ENCODE measurements at places on chromosomes 4 and X.

DNA sequence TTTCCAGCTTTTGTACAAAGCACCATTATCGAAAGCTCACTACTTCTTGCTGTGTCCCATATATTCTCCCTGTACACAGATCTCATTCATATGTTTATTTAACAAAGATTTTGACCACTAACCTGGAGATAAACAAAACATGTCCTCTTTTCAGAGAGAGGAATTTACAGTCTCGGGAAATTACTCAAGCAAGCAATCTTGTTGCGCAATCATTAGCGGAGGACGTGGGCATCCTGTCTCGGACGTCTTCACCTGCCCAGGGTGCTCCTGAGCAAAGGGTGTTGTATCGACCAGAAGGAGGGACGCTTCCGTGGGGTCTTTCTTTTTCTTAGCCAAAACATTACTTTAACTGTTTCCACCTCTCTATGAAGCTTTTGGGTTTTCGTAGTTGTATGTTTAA is 66.5 kb upstream of the CLCN4 start:
- DNase-seq, result no peak

- no peak for DNase-seq
Observed at GRCh38 chrX:7242613-7243012, 94.7 kb upstream of the PUDP start.

DNA sequence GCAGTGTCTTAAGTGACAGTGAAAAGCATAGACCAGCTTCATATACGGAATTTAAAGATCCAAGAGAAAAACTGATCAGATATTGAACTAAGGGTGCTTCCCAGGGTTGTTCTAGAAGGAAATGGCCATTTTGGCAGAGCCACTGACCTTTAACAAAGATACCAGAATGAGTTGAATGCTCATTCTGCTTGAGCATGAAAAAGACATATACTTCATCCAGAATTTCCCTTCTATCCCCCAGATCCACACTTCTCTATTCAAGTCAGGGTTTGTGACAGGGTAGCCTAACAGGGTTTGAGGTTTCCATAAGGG is 45.6 kb upstream of the FAM9C start:
- DNase-seq, result no peak

- no peak for DNase-seq
Observed at GRCh38 chr4:186651181-186651603, 72.5 kb downstream of the FAT1 start.

- DNase-seq, result no peak
Observed at GRCh38 chr4:110181890-110182289, 16.5 kb downstream of the ELOVL6 start.

GRCh38 chr4:84530871-84531270 is 31.8 kb upstream of the NKX6-1 start:
- DNase-seq, result no peak

- DNase-seq, result no peak
Observed at GRCh38 chr4:7339751-7340552, 94.8 kb downstream of the PSAPL1 start.

DNA sequence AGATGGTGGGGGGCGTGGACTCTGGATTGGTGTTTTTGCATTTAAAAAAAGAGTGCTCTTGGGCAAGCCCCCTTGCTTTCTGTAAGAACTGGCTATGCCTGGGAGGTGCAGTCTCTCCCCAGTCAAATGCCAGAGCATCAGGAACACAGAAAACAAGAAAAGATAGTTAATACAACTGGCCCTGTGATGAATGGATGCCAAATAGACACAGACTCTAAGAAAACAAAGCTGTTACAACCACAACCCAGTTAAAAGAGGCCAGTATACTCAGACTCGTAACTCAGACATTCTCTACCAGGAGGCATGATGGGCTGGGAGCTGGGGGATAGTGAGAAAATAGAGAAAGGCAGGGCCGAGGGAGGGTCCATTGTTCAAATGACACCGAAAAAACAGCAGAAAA is 32.5 kb upstream of the C1QTNF7 start:
- DNase-seq, result no peak

DNA sequence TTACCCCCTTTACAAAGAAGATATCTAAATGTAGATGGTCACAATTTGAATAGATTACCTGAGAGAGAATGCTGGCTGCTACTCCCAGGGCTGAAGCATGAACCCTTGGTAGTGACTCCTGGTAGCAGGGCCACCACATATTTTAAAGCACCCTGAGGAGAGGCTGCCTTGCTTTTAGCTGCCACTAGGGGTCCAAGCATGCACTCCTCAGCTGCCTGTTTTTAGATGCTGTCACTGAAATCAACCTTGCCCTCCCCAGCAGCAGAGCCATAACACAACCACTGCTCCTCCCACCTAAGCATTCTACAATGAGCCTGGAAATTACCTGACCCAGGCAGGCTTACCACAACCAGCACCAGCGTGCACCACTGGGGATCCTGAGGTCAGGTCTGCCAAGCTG is 850.9 kb downstream of the FAM133A start:
- peak; percentile 25 for DNase-seq

DNA sequence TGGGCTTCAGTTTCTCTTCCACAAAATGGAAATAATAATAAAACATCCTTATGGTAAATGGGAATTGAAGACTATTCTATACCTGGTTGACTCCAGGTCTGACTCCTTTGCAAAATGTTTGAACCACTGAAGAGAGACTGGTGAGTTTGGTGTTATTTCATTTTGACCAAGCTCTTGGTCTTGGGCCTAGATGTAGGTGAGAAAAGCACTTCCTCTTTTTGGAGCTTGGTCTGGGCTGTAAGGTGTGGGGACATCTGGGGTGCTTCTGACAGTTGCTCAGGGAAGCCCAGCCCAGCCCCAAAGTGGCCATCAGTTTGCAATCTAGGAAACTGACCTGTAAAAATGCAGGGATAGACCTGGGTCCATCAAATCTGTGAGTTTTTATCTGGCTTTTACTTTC is 26.8 kb upstream of the SOD3 start:
- DNase-seq, result no peak

- DNase-seq, result no peak
Observed at GRCh38 chrX:40012868-40013265, 84.9 kb downstream of the BCOR start.

- DNase-seq, result no peak
Observed at GRCh38 chrX:110759785-110760184, 35.8 kb downstream of the CHRDL1 start.

DNA sequence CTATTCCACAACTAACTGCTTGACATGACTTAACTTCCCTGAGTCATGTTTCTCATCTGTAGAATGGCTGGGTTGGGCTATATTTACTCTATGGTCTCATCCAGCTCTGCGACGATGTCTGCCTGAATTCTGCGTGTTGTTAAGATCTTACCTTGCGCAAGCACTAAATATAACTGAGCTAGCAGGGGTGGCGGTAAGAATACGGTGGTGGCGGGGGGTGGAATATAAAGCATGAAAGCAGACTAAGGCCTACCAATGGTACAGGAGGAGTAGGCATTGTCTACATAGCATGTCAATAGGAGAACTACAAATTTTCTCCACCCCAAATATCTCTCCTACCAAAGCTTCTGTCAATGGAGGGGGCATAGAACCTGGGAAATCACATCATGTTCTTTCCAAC is 45.7 kb upstream of the DCLK2 start:
- DNase-seq, result no peak

DNA sequence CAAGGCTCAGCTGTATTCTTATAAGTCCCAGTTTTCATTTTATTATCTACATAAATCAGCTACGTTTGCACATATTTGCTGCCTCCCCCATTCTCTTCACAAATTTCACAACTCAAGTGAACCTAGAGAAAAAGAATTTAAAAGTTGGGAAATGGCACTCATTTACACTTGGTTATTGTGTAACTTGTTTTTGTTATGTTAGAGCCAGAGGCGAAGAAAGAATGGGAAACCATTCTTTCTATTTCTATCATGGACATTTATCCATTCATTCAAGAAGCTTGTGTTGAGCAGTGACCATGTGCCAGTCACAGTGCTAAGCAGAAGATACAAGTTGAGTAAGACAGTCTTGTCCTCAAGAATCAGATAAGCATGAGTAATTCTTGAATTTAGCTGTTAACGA is 13.5 kb downstream of the LIAS start:
- no peak for DNase-seq

DNA sequence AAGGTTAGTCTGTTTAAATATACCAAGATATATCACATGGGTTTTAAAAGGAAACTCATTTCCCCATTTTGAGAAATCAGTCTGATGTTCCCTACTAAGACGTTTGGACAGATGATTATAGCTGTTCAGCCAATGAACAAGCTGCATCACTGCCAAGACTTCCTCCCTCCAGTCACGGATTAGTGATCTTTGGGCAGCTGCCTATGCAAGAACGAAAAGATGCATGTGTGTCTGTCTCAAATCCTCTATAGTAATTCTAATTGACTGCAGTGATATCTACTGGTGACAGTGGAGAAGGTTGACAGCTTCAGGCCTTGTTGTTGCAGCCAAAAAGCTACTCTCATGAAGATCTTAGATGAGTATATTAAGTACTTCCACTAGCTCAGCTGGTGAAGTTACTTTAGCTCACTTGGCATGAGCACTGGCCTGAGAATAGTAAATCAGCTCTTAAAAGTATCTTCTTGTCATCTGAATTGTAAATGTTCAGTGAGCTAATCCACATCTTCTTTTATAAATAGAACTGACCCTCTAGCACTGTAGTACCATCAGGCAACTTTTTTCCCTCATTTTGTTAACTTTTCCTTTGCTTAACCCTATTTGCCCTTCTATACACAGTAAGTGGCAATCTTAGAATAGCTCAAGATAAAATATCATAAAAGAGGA is 134.5 kb upstream of the PCDH10 start:
- DNase-seq, result no peak

- no peak for DNase-seq
Observed at GRCh38 chr4:8502836-8503585, 62.4 kb downstream of the TRMT44 start.

DNA sequence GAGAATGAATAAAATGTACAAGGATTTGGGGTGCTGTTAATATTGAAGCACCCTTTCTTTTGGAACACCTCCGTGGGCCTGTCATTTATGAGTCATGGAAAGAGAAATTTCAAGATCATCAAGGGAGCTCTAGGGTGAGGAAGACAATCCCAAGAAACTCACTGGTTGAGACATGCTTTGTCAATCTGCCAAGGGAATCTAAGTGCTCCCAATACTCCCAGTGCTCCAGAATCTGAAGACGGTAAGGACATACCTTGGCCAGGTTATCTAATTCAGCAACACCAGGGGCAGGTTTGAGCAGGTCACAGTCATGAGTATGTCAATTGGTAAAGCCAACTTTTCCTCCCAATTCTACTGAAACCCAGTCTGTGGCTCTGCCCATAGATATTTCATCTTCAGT is 556.4 kb upstream of the CPEB2 start:
- no peak for DNase-seq

- DNase-seq, result no peak
Observed at GRCh38 chr4:80128941-80129340, 55.9 kb upstream of the ANTXR2 start.

DNA sequence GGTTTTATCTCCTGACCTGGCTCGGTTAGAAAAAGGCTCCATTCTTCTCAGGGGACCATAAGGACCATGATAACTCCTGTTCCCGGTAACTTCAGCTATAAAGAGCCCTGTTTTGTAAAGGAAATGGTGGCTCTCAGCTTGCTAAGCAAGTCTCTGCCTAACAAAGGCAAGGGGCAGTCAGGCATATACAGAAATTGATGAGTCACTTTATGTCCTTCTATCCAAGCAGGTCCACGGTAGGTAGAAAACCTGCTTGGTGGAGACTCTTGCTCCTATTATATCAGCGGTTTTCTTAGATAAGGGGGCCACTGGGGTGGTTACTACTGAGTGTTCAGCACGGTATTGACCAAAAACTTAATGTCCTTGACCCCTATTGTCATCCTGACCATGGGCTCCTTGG is 203.0 kb upstream of the KLF8 start:
- no peak for DNase-seq

DNA sequence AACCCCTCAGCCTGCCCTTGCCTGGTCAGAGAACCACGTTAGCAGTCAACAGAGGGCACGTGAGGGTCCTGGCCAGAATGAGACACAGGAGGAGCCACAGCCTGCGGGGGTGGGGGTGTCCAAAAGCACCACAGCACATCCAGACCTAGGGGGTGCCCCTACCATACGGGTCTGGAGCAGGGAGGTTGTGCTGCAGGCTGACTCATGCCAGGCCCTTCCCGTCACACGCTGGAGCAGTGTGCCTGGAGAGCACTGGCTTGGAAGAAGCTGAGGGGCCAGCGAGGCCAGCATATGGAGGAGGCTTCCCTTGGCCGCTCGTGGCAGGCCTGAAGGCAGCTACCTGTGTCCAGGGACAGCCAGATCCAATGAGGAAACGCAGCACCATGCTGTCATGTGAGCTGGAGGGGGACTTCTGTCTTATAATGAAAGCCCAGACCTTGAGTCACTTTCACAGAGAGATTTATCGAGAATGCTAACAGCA is 1.5 kb upstream of the IRAK1 start:
- no peak for DNase-seq

- peak; percentile 57 for DNase-seq
Observed at GRCh38 chrX:32530802-32531403, 680.4 kb downstream of the DMD start.

GRCh38 chr4:1375761-1376322 is 28.8 kb downstream of the UVSSA start:
- DNase-seq, result no peak

DNA sequence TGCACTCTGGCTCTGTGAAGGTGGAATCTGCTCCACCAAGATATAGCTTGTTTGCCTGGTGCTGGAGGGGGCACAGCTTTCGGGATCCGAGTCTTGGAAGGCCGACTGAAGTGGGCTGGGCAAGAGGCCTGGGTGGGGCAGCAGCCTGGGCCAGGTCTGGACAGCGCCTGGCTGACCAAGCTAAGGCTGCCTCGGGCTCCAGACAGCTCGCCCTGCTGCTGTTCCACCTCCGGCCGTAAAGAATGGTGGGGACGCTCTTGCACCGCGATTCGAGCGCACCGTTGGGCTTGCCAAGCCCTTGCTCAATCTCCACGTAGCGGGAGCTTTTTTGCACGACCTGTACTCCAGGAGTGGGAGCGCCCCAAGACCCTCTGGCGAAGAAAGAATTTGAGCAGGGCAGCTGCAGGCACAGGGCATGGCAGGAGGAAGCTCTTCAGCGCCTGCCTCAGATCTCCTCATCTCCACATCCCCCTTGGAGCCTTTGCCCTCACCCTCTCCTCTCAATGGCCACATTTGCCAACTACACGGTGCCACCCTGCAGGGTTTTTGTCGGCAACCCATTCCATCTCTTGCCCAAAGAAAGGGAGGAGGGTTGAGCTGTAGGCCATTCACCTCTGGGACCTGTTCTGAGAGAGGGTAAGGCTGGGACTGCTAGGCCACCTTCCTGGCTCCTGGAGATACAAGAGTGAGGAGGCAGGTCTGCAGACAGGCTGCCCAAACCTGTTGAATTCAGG is 18.9 kb downstream of the CNGA2 start:
- peak; percentile 49 for DNase-seq

DNA sequence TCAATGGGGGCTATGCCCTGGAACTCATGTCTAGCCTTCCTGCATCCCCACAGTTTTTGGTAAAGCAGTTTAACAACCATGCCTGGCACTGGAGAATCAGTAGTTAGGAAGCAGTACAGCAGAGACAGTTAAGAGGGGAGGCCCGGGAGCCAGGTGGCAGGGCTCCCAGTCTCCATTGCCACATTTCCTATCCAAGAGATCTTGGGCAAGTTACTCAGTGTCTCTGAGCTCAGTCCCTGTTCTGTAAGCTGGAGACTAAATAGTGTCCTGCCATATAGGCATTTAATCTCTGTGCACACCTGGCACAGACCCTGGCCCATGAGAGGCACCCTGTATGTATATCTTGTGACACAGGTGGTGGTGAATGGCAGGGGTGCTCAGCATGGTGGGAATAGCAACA is 156.1 kb upstream of the EOLA2 start:
- no peak for DNase-seq
